ENCODE measurements at places on chromosomes 7 and 10. TPM values are rescaled to one million over a fixed set of nuclear protein-coding genes. Genes with fewer than 3 reads are reported as not detected.

UCN3 gene
- polyA plus RNA-seq, result 0.37 TPM

EPO gene
- polyA plus RNA-seq, result 0.38 TPM

PON2 gene
- polyA plus RNA-seq, result 230 TPM

TEX36 gene
- not detected for polyA plus RNA-seq

SYT15 gene
- 8.2 TPM for polyA plus RNA-seq

C10orf67 gene
- polyA plus RNA-seq, result 2.3 TPM

SPDYE16 gene
- 4.0 TPM for polyA plus RNA-seq

AMPH gene
- 16.6 TPM for polyA plus RNA-seq

CYP26A1 gene
- polyA plus RNA-seq, result 0.35 TPM
